Spinal cord (tissue), 10 donors: ENCODE measurements at places on chromosomes 5 and 9. TPM values are rescaled to one million over a fixed set of nuclear protein-coding genes. Genes with fewer than 3 reads are reported as not detected.

TMEM171 gene
- 0.20 TPM for total RNA-seq

IL6ST gene
- 246 TPM for total RNA-seq

OMD gene
- total RNA-seq, result 133 TPM

WNT8A gene
- not detected for total RNA-seq

DNA sequence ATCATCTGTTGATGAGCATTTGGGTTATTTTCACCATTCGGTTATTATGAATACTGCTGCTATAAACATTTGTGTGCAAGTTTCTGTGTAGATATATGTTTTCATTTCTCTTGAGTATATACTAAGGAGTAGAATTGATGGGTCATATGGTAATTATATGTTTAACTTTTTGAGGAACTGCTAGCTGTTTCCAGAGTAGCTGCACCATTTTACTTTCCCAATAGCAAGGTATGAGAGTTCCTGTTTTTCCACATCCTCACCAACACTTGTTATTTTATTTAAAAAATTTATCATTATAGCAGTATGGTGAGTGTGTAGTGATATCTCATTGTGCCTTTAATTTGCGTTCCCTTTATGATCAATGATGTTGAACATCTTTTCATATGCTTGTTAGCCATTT is 29.2 kb downstream of the CD14 start:
- H3K4me3 ChIP-seq, result no peak overlapping the region
- H3K4me1 ChIP-seq, result no peaks in the 10 kb centered on the region
- no peaks in the 10 kb centered on the region for H3K27me3 ChIP-seq
- DNase-seq, result no peak
- no peak overlapping the region for H3K27ac ChIP-seq

- H3K4me3 ChIP-seq, result no peak overlapping the region
- no peaks in the 10 kb centered on the region for H3K4me1 ChIP-seq
- DNase-seq, result peak; percentile 13
- no peak overlapping the region for H3K27ac ChIP-seq
- H3K36me3 ChIP-seq, result no peaks in the 10 kb centered on the region
Measured at GRCh38 chr5:81268521-81269196, 32.7 kb upstream of the ZCCHC9 start.

- no peaks in the 10 kb centered on the region for H3K36me3 ChIP-seq
- no peak overlapping the region for H3K27ac ChIP-seq
- H3K27me3 ChIP-seq, result no peaks in the 10 kb centered on the region
- no peak overlapping the region for H3K4me3 ChIP-seq
- H3K4me1 ChIP-seq, result peaks cover 3% of the 10 kb centered on the region
Measured at GRCh38 chr5:175253597-175253996, 190.4 kb downstream of the DRD1 start.

DNA sequence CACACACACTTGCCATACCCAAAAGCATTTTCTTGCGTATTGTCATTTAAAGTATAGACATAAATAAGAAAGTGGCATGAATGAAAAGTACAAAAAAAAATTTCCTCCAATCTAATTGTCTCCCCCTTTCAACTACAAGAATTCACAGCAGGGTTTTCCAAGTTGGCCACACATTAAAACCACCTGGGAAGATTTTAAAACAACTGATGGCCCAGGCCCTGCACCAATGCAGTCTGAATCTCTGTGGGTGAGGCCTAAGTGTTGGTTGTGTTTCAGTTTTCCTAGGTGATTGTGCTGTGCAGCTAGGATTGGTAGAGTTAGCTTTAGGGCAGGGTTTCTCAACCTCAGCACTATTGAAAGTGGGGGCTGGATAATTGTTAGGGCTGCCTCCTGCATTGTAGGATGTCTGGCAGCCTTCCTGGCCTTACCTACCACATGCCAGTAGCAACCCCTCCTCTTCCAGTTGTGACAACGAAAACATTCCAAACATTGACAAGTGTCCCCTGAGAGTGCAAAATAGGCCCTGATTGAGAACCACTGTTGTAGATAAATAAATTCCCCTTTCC is 337.1 kb downstream of the KIAA0825 start:
- DNase-seq, result no peak
- no peak overlapping the region for H3K4me3 ChIP-seq
- no peaks in the 10 kb centered on the region for H3K27me3 ChIP-seq
- H3K27ac ChIP-seq, result no peak overlapping the region
- no peaks in the 10 kb centered on the region for H3K36me3 ChIP-seq
- no peaks in the 10 kb centered on the region for H3K4me1 ChIP-seq

- H3K4me3 ChIP-seq, result no peak overlapping the region
- no peak overlapping the region for H3K27ac ChIP-seq
- H3K27me3 ChIP-seq, result no peaks in the 10 kb centered on the region
- DNase-seq, result no peak
- peaks cover 15% of the 10 kb centered on the region for H3K4me1 ChIP-seq
Measured at GRCh38 chr9:86034863-86035734, 64.3 kb downstream of the GOLM1 start.

GRCh38 chr9:68905129-68905528 is 108.8 kb downstream of the PRKACG start:
- H3K36me3 ChIP-seq, result no peaks in the 10 kb centered on the region
- no peaks in the 10 kb centered on the region for H3K27me3 ChIP-seq
- DNase-seq, result no peak
- H3K27ac ChIP-seq, result no peak overlapping the region
- no peaks in the 10 kb centered on the region for H3K4me1 ChIP-seq

GRCh38 chr5:146041180-146041789 is 64.1 kb downstream of the PLAC8L1 start:
- H3K27me3 ChIP-seq, result no peaks in the 10 kb centered on the region
- H3K4me1 ChIP-seq, result no peaks in the 10 kb centered on the region
- no peaks in the 10 kb centered on the region for H3K36me3 ChIP-seq
- no peak overlapping the region for H3K27ac ChIP-seq
- DNase-seq, result no peak

DNA sequence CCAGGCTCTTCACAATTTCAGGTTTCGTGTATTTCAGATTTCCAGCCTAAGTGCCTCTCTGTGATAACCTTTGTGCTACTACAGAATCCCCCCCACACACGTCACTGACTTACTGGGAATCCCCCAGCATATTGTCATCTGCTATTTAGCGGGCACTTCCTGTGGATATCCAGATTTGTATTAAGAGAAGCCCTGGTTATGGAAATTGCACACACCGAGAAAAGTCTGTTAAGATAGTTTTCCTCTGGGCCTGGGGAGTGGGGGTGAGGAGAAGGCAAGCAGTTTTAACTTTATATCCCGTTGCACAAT is 269.9 kb downstream of the MED10 start:
- no peaks in the 10 kb centered on the region for H3K27me3 ChIP-seq
- H3K36me3 ChIP-seq, result no peaks in the 10 kb centered on the region
- no peak for DNase-seq

GRCh38 chr5:961711-962240 is 46.8 kb upstream of the NKD2 start:
- H3K27ac ChIP-seq, result no peak overlapping the region
- DNase-seq, result no peak
- no peak overlapping the region for H3K4me3 ChIP-seq
- H3K36me3 ChIP-seq, result no peaks in the 10 kb centered on the region

GRCh38 chr9:3023449-3023848 is 179.6 kb upstream of the PUM3 start:
- H3K27ac ChIP-seq, result no peak overlapping the region
- H3K4me3 ChIP-seq, result no peak overlapping the region
- H3K36me3 ChIP-seq, result no peaks in the 10 kb centered on the region

GRCh38 chr9:97555164-97555563 is 53.7 kb downstream of the TMOD1 start:
- H3K27me3 ChIP-seq, result no peaks in the 10 kb centered on the region
- H3K4me3 ChIP-seq, result no peak overlapping the region
- no peak for DNase-seq
- peaks cover 8% of the 10 kb centered on the region for H3K4me1 ChIP-seq
- peaks cover 3% of the 10 kb centered on the region for H3K36me3 ChIP-seq

DNA sequence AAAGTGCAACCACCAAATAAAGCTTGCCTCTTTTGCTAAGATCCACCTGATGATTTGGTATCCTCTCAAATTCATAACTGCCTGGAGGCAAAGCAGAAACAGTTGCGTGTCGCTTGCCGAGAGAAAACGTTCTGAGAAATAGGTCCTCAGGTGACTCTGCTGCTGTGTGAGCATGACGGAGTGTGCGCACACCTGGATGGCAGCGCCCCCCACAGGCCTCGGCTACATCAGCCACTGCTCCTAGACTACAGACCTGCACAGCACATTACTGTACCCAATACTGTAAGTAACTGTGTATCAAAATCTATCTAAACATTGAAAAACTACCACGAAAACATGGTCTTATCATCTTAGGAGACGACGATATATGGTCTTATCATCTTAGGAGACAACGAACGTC is 87.4 kb downstream of the CAMSAP1 start:
- no peaks in the 10 kb centered on the region for H3K27me3 ChIP-seq
- no peak overlapping the region for H3K4me3 ChIP-seq
- no peaks in the 10 kb centered on the region for H3K4me1 ChIP-seq
- H3K36me3 ChIP-seq, result peaks cover 82% of the 10 kb centered on the region
- H3K27ac ChIP-seq, result no peak overlapping the region
- no peak for DNase-seq

DNA sequence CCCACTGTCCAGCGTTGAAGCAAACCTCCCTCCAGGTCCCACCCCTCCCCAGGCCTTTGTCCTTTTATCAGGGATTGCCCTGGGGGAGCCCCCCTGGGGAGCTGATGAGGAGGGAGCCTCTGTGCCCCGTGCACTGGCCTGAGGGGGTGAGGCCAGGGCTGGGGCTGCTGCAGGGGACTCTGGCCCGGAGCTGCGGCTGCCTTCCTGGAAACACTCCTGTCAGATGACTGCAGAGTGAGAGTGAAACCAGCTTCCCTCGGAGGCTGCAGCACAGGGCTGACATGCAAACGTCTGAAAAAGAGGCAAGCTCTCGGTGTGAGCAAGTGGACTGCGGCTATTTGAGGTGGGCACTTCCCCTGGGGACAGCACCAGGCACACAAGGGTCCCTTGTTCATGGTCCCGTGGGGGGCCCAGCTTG is 4.6 kb upstream of the TRAF2 start:
- H3K27me3 ChIP-seq, result no peaks in the 10 kb centered on the region
- H3K36me3 ChIP-seq, result no peaks in the 10 kb centered on the region
- no peak overlapping the region for H3K4me3 ChIP-seq
- H3K4me1 ChIP-seq, result peaks cover 16% of the 10 kb centered on the region
- H3K27ac ChIP-seq, result no peak overlapping the region

GRCh38 chr5:149151717-149152116 is 10.4 kb downstream of the ABLIM3 start:
- H3K36me3 ChIP-seq, result no peaks in the 10 kb centered on the region
- no peak overlapping the region for H3K4me3 ChIP-seq
- no peak for DNase-seq
- H3K27ac ChIP-seq, result no peak overlapping the region
- peaks cover 3% of the 10 kb centered on the region for H3K4me1 ChIP-seq

DNA sequence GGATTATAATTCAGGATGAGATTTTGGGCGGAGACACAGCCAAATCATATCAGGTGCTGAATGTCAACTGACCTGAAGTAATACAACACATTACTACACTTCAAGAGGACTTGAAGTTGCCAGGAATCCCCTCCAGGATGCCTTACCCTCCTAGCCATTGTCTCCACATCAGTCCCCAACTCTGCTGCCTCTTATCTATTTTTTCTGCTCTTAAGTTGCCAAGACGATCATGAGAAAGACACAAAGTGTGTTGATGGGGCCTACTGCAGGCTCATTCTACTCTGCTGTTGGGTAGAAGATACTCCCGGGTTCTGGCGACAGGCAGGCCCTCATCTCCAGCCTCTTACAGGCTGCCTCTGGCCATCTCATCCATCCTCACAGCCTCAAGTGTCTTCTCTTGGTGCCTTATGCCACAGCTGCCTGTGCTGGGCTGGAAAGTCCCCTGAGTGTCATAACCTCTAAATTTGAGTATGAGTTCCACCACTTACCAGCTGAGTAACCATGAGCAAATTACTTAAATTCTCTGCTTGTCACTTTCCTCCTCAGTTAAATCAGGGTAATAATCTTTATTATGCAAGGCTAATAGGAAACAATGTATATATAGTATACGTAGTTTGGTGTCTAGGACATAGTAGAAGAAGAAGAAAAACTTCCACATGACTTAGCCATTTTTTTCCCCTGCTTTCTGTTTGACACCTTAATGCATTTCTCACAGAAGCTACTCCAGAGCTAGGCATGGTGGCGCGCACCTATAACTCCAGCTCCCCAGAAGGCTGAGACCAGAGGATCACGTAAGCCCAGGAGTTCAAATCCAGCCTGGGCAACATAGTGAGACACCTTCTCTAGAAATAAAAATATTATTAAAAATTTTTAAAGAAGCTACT is 73.0 kb upstream of the SNX2 start:
- H3K27ac ChIP-seq, result no peak overlapping the region
- DNase-seq, result no peak
- H3K4me1 ChIP-seq, result no peaks in the 10 kb centered on the region

DNA sequence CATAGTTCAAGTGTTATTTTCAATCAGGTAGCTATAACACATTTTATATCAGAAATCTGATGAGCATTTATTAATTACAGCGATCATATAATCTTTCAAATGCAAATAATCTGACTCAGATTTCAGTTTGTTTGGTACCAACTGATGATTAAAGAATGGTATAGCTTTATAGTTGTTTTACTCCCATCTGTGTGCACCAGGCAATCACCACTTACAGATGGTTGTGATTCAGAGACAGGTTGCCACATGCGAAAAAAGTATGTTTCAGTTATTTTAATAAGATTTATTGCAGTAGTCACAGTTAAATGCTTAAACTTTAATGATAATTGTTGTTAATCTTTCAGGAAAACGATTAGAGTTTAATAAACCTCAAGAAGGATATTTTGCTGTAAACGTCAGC is 155.1 kb upstream of the ARRDC3 start:
- H3K4me3 ChIP-seq, result no peak overlapping the region
- H3K4me1 ChIP-seq, result no peaks in the 10 kb centered on the region
- H3K27me3 ChIP-seq, result no peaks in the 10 kb centered on the region
- H3K27ac ChIP-seq, result no peak overlapping the region
- DNase-seq, result no peak

DNA sequence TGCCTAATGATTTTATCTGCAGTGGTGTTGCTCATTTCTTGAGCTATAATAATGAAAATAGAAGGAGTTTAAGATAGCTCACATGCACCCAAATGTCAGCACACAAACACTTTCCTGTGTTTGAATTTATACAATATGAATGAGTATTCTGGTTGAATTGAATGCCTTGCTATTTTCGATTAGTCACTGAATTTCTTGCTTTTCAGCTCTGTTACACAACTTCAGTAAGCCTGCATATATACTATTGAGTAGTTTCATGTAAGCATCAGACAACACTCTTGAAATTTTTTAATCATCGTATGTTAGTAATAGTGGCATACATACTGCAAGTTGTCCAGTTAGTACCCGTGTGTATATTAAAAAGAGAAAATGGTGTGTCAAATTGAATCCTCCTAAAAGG is 281.5 kb upstream of the GRIA1 start:
- DNase-seq, result no peak
- H3K36me3 ChIP-seq, result no peaks in the 10 kb centered on the region
- no peaks in the 10 kb centered on the region for H3K4me1 ChIP-seq
- H3K27me3 ChIP-seq, result no peaks in the 10 kb centered on the region
- no peak overlapping the region for H3K27ac ChIP-seq

GRCh38 chr5:75108515-75108914 is 56.2 kb upstream of the GCNT4 start:
- H3K36me3 ChIP-seq, result no peaks in the 10 kb centered on the region
- no peak overlapping the region for H3K4me3 ChIP-seq
- H3K27me3 ChIP-seq, result no peaks in the 10 kb centered on the region

- no peaks in the 10 kb centered on the region for H3K4me1 ChIP-seq
- no peaks in the 10 kb centered on the region for H3K27me3 ChIP-seq
- DNase-seq, result no peak
- no peaks in the 10 kb centered on the region for H3K36me3 ChIP-seq
- H3K4me3 ChIP-seq, result no peak overlapping the region
- no peak overlapping the region for H3K27ac ChIP-seq
Measured at GRCh38 chr5:31027721-31028120, 165.8 kb upstream of the CDH6 start.
